ENCODE measurements at places on chromosomes 7 and 10.

DNA sequence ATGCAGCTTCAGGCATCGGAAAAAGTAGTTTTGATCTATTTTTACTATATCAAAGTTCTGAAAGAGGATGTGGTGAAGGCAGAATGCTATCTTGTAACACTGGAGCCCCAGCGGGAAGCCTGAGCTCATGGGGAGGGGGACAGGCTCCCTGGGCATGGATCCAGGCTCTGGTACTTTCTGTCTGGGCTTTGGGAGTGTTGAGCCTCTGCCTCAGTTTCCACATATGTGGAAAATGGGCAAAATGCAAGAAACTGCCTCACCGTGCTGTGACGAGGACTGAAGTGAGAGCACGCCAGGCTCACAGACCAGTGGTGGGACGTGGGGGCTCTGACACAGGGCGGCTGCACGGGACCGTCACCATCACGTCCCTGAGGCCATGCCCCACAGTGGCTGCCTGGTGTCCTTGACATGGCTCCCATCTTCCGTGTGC, 182.9 kb upstream of the SHH start:
- DNase-seq: peak; percentile 50

GRCh38 chr10:77939561-77940001, 13.0 kb upstream of the DLG5 start:
- DNase-seq: no peak

GRCh38 chr10:59898125-59898835, 8.1 kb downstream of the CCDC6 start:
- no peak for DNase-seq

DNA sequence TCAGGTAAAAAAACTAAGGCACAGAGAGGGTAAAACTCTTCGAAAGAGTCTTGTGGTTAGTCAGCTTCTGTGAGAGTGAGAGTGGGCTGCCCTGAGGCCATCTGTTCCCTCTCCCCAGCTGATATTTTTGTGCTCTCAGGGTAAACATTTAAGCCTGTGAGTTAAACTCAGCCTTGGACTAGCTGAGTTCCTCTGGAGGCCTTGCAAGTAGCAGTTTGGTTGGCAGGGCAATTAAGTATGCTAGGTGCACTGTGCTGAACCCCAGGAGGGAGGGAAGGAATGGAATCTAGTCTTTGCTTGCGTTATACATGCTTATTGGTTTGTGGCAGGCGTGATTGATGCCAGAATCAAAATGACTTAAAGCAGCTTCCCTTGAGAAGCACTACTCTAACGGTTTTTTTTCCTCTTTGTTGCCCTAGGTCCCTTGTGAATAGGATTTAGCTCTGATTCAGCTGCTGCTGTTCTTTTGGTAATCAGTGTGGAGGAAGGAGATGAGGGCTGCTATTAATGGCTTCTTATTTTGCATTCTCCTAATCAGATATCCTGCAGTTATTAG, 140.2 kb downstream of the AUTS2 start:
- DNase-seq: no peak

- peak; percentile 61 for DNase-seq
These were observed at the start of gene DENND2A for GRCh38 chr7:140640727-140641523. DENND2A (minus strand) TSS chr7:140640813; CDS start chr7:140602397, 38,416 bp downstream.

DNA sequence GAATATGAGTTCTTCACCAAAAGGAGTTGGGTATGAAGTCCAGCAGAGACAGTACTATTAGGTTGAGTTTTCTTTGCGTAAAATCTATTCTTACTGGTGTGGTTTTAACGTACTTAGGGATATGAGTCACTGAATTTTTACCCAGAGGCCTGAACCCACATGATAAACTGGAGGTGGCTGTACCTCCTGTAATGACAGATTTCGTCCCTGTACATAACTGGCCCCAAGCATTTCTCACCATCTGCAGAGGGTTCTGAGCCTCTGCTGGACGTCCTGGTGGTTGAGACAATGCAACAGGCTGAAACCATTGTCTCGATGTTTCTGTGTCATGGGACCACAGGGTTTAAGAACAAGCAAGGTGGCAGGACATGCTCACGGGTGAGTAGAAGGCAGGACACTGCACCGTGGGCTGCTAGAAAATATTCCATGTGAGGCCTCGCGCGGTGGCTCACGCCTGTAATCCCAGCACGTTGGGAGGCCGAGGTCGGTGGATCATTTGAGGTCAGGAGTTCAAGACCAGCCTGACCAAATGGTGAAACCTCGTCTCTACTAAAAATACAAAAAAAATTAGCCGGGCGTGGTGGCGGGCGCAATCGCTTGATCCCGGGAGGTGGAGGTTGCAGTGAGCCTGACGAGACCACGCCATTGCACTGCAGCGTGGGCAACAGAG, 233.9 kb downstream of the DNAJB6 start:
- no peak for DNase-seq

DNA sequence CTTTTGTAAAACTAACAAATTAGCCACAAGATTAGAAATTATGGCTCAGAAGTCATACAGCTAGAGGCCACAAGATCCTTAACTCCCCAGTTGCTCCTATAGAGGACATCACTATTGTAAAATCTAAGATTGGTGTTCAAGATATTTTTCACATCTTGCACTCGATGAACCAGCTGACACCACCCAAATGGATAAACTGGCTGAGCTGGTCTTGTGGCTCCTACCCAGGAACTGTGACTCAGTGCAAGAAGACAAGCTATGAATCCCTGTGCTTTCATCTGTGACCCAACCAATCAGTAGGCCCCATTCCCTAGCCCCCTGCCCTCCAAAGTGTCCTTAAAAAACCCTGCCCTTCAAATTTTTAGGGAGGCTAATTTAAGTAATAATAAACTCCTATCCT, 27.9 kb upstream of the R3HCC1L start:
- DNase-seq: no peak

GRCh38 chr10:101570428-101571270, 17.4 kb downstream of the POLL start:
- DNase-seq: peak; percentile 57

GRCh38 chr7:450036-450435, 69.6 kb downstream of the PDGFA start:
- DNase-seq: no peak

GRCh38 chr7:130037703-130038102, 13.5 kb downstream of the ZC3HC1 start:
- no peak for DNase-seq

- no peak for DNase-seq
These were observed 3.3 kb downstream of the MAPK8 start for GRCh38 chr10:48309711-48310226.

- no peak for DNase-seq
These were observed 7.6 kb downstream of the FOXK1 start for GRCh38 chr7:4689668-4690067.

DNA sequence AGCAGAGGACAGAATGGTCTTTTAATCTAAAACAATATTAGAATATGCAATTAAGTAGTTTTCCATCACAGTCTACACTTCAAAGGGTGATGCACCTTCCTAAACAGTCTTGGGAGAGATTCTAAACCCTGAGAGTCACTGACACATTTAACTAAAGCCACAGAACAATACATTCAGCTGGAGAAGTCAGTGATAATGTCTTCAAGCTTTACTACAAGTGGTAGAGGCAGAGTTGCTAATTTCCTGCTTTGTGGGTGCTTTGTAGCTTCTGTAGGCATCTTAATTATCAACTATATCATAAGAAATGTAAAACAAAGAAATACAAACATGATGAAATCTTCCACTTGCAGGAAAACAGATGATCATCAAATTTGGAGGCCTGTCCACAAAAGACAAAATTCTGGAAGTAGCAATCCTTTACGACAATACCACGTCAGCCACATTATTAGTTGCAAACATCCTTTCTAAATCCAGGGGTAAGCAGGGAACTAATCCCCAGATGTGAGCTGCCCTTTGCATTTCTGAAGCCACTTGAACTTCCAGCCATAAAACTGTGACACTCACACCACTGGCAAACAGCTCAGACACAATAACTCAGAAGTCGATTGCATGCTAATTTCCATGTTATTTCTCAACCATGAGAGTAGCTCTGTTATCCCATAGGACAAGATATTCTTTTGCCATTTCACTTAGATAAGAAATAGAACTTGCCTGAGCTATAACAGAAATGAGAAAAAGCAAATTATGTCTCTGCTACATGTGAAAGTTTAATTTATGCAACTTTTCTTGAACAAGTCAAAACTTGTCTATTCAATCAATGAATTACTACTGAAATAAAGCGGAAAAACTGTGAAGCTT, 212.2 kb downstream of the FAM107B start:
- no peak for DNase-seq

DNA sequence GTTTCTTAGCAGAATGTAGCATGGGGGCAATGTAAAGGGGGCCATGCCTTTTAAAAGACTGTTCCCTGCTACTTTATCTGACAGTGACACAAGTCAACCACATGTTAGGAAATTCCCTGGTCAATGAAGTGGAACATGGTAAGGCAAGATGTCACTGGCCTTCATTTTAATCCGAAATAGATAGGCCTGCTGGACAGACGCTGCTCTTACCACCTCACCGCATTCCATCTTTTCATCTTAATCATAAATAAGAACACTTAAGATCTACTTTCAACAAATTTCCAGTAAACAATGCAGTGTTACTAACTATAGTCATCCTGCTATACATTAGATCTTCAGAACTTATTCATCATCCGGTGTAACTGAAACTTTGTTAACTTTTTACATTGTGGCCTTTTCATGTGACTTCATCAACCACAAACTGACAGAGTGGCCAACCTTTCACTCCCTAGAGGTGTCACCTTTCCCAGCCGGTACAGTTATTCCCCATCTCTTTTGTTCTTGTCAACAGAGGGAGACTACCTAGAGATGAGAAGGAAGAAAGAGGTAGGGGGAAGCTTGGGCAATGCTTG, 15.6 kb downstream of the ASB4 start:
- no peak for DNase-seq
